ENCODE measurements at places on chromosomes 12 and 14. TPM values are rescaled to one million over a fixed set of nuclear protein-coding genes. Genes with fewer than 3 reads are reported as not detected.

Gene KRT3
- total RNA-seq, result not detected

Gene HOXC12
- not detected for total RNA-seq

- H3K27me3 ChIP-seq, result no peaks in the 10 kb centered on the region
- no peak overlapping the region for H3K4me3 ChIP-seq
- peaks cover 15% of the 10 kb centered on the region for H3K4me1 ChIP-seq
- no peak for DNase-seq
- H3K36me3 ChIP-seq, result no peaks in the 10 kb centered on the region
- no peak overlapping the region for H3K27ac ChIP-seq
Observed at GRCh38 chr12:94690198-94690771, 39.9 kb upstream of the TMCC3 start.

DNA sequence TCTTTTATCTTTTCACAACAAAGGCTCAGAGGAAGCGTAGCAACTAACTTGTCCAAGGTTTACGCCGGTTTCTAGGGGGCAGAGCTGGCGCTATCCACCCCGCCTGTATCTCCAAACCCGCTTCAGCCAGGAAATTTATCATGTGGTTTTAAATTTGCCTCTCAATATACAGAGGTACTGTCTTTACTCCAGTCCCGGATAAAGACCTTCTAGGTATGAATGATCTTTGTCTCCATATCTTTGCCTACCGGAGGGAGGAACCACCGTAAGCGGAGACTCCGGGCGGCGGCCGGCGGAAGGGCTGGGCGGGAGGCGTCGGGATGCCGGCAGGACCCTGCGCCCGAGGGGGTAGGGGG, 693 bp upstream of the RIMKLB start:
- H3K27me3 ChIP-seq, result peaks cover 17% of the 10 kb centered on the region
- no peaks in the 10 kb centered on the region for H3K36me3 ChIP-seq
- peak overlapping the region; percentile 56 for H3K27ac ChIP-seq
- DNase-seq, result no peak
- H3K4me3 ChIP-seq, result peak overlapping the region; percentile 85

DNA sequence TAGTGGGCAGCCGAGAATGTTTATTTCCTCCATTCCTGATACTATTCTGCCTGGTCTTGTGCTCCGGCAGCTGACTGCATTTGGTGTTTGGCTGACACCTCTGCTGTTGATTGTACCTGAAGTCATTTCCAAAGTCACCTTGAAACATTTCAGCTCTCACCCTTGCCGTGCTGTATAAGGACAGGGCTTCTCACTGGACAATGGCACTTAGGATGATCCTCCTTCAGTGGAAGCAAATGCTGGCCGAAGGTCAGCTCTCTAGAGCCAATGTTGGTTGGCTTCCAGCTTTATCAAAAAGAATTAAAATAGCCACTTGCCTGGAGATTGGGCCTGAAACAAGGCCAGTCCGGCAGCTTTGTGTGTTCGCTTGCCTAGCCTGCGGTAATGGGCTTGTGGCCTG, 44.0 kb downstream of the ACACB start:
- no peaks in the 10 kb centered on the region for H3K27me3 ChIP-seq
- no peak for DNase-seq
- no peak overlapping the region for H3K27ac ChIP-seq
- H3K4me1 ChIP-seq, result no peaks in the 10 kb centered on the region
- no peak overlapping the region for H3K4me3 ChIP-seq
- H3K36me3 ChIP-seq, result no peaks in the 10 kb centered on the region

DNA sequence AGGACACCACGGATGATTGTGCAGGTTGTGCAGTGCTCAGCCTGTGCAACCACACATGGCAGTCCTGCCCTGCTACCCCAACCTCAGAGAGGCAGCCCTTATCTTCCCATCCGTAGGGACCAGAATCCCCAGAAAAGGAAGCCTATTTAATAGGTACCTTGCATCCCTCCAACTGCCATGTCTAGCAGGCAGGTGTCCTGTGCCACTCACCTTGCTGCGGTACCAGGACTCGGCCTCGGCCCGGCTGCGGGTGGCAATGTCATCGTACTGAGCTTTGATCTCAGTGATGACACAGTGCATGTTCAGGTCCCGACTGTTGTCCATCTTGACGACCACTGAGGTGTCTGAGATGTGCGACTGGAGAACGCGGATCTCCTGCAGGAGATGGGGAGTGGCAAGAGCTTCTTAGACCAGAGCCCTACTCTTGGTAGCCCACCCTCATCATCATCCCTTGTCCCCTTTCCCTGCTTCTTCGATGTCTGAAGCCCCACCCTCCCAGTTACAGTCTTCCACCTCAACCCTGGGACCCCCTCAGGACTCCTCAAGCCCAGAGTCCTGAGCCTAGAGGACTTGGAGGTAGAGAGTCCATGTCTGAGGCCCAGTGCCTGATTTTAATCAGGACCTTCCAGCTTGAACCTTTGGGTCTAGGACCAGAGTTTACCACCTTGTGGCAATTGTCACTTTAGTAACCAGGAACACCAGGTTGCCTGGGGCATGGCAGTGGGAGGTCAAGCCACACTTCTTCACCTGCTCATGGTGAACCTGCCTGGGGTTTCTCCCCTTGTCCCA, 20.5 kb downstream of the KRT7 start:
- no peaks in the 10 kb centered on the region for H3K36me3 ChIP-seq
- peaks cover 23% of the 10 kb centered on the region for H3K4me1 ChIP-seq
- no peak overlapping the region for H3K27ac ChIP-seq
- H3K27me3 ChIP-seq, result peaks cover 35% of the 10 kb centered on the region
- no peak overlapping the region for H3K4me3 ChIP-seq
- DNase-seq, result no peak

DNA sequence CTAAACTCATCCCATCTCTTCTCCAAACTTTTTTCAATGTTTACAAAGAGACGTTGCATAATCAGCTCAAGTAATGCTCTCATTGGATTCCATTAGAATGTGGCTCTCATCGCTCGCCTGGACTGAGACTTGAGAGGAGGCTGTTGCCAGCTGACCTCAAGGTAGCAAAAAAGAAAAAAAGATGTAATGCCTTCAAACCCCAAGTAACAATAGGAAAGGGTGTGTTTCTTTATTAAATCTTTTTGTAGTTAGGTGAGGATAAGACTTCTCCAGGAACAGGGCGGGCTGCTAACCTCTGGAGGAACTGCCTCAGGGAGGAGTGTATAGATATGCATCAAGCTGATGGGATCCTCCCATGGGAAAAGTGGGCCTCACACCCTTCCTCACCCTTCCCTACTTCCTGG, 956 bp upstream of the PTHLH start:
- no peak overlapping the region for H3K4me3 ChIP-seq
- peaks cover 7% of the 10 kb centered on the region for H3K4me1 ChIP-seq
- H3K27ac ChIP-seq, result no peak overlapping the region
- H3K27me3 ChIP-seq, result peaks cover 58% of the 10 kb centered on the region
- no peak for DNase-seq
- H3K36me3 ChIP-seq, result no peaks in the 10 kb centered on the region

DNA sequence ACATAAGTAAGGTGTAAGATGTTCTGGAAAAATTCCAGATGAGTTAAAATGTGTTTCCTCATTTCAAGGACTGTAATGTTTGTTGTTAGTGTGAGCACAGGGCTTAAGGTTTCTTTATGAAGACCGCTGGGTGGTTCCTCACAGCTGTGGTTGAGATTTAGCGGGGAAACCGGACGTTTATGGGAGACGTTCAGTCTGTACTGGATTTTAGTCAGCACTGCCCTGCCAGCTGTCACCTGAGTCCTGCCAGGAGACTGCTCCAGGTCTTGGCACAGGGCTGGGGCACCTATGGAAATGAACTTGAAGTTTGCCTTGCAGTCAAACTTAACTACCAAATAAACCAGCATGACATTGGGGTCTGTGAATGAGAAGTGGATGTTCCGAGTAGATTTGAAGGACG, 555.2 kb downstream of the DIO2 start:
- H3K36me3 ChIP-seq, result no peaks in the 10 kb centered on the region
- H3K27me3 ChIP-seq, result no peaks in the 10 kb centered on the region
- no peak overlapping the region for H3K27ac ChIP-seq
- no peaks in the 10 kb centered on the region for H3K4me1 ChIP-seq
- no peak for DNase-seq

DNA sequence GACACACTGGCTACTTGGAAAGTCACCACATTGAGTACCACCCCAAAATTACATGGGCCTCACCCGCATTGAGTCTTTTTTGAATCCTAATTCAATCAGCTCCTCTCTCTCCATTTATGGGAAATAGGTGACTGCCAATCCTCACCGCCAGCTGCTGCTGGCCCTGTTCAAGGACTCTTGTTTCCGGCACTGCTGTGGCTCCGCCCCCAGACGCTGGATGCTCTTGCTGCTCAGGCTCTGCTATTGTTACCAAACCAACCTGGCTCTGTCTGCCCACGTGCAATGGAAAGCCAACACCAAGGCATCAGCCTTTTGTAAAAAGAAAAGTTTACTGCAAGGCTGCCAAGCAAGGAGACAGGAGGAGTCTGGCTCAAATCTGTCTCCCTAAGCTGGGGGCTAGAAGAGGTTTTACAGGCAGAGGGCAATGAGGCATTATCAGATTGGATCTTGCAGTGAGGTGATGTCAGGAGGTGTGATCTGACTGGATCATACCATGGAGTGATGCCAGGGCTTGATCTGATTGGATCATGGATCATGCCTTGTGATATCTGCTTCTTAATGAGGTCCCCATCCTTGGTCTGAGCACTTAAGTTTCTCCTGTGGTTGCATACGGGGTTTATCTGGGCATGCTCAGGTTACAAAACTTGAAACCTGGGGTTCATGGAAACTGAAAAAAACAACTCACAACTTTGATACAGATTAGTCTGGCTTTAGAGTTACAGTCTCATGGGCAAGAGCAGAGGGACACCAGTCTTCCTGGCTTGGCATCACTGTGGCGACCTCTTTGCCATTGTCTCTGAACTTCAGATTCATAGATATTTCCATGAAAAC, 117.1 kb upstream of the SLC35F4 start:
- H3K4me1 ChIP-seq, result no peaks in the 10 kb centered on the region
- no peak for DNase-seq
- no peaks in the 10 kb centered on the region for H3K36me3 ChIP-seq
- H3K27ac ChIP-seq, result no peak overlapping the region

GRCh38 chr14:32078858-32079216, 1.7 kb downstream of the ARHGAP5 start:
- peak overlapping the region; percentile 97 for H3K4me3 ChIP-seq
- H3K36me3 ChIP-seq, result no peaks in the 10 kb centered on the region
- DNase-seq, result no peak
- H3K27me3 ChIP-seq, result peaks cover 3% of the 10 kb centered on the region

- H3K4me3 ChIP-seq, result no peak overlapping the region
- no peaks in the 10 kb centered on the region for H3K4me1 ChIP-seq
- H3K27ac ChIP-seq, result no peak overlapping the region
- no peak for DNase-seq
- H3K27me3 ChIP-seq, result no peaks in the 10 kb centered on the region
- H3K36me3 ChIP-seq, result no peaks in the 10 kb centered on the region
Observed at GRCh38 chr14:93163564-93163963, 21.1 kb downstream of the MOAP1 start.

DNA sequence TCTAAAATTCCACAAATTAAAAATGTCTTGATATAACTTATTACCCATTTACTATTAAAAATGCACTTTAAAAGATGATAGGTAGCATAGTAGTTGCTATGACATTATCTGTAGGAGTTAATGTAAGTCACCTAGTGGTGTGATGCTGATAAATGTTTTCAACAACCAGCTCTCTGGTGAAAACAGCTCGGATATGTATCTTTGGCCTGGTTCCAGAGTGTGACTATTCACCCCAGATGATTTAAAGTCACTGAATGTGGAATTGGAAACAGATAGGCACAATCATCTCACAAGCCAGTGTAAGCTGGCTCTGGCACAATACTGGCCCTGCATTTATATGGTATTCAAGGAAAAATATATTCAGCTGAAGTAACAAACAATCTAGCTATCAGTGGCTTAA, 9.2 kb upstream of the CCDC196 start:
- DNase-seq, result no peak
- no peaks in the 10 kb centered on the region for H3K4me1 ChIP-seq
- no peaks in the 10 kb centered on the region for H3K27me3 ChIP-seq
- H3K4me3 ChIP-seq, result no peak overlapping the region

DNA sequence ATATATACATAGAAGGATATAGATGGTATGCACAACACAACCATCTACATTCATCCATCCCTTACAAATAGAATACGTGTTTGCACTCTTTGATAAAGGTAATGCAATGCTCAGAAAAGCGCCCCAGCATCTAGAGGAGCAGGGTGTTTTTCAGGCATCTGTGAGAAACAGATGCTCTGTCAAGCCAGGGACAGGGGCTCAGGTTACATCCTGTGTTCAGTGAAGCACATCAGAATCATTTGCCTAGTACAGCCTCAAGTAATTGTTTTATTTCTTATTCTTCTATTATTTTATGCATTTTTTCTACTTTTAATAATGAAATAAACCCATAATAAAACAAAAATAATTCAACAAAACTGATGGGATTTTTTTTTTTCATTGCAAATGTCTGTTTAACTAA, 50.5 kb upstream of the HIF1A start:
- no peaks in the 10 kb centered on the region for H3K27me3 ChIP-seq
- peaks cover 28% of the 10 kb centered on the region for H3K4me1 ChIP-seq
- H3K36me3 ChIP-seq, result no peaks in the 10 kb centered on the region
- no peak overlapping the region for H3K27ac ChIP-seq

DNA sequence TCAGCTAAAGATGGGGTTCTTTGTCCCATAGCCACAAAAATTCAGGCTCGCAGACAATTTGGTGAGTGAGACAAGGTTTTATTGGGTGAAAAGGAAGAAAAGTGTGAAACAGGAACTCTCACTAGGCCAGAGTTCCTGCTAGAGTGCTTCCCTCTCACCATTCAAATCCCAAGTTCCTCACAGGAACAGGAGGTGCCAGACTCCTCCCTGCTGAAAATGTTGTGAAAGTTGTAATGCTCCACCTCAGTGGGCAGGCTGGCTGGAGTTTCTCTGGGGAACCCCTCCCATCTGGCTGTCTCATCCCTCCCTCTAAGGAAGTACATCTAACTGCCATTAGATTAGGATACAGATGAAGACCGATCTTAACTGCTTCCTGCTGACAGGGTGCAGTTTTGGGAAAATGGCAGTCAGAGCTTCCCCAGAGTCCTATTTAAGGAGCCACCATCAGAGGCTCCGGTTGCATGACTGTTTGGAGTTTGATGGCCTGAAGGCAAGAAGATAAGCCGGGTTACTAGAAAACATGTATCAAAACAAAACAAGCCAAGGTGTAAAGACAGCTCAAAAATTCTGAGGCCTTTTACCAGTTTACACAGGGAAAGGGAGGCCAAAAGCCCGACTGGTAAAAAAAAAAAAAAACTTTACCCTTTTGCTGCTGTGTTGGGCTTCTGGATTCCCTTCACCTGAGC, 127.6 kb downstream of the FSCB start:
- no peaks in the 10 kb centered on the region for H3K27me3 ChIP-seq
- no peaks in the 10 kb centered on the region for H3K4me1 ChIP-seq
- no peak overlapping the region for H3K4me3 ChIP-seq
- H3K27ac ChIP-seq, result no peak overlapping the region
- peaks cover 10% of the 10 kb centered on the region for H3K36me3 ChIP-seq

GRCh38 chr14:84181072-84181471, 1348.9 kb upstream of the FLRT2 start:
- DNase-seq, result no peak
- no peaks in the 10 kb centered on the region for H3K4me1 ChIP-seq
- no peaks in the 10 kb centered on the region for H3K36me3 ChIP-seq
- no peak overlapping the region for H3K4me3 ChIP-seq
- no peak overlapping the region for H3K27ac ChIP-seq

GRCh38 chr12:13211191-13211858, 14.8 kb downstream of the EMP1 start:
- DNase-seq, result no peak
- no peak overlapping the region for H3K4me3 ChIP-seq
- H3K27me3 ChIP-seq, result peaks cover 17% of the 10 kb centered on the region
- peaks cover 6% of the 10 kb centered on the region for H3K4me1 ChIP-seq
- no peak overlapping the region for H3K27ac ChIP-seq

Gene TIMELESS
- 29.8 TPM for total RNA-seq
